ENCODE measurements at places on chromosomes 7 and 10.

GRCh38 chr7:121450631-121451198, 54.6 kb upstream of the FAM3C start:
- DNase-seq, result no peak

- DNase-seq, result no peak
Observed at GRCh38 chr7:138458576-138459412, 1.3 kb upstream of the TRIM24 start.

DNA sequence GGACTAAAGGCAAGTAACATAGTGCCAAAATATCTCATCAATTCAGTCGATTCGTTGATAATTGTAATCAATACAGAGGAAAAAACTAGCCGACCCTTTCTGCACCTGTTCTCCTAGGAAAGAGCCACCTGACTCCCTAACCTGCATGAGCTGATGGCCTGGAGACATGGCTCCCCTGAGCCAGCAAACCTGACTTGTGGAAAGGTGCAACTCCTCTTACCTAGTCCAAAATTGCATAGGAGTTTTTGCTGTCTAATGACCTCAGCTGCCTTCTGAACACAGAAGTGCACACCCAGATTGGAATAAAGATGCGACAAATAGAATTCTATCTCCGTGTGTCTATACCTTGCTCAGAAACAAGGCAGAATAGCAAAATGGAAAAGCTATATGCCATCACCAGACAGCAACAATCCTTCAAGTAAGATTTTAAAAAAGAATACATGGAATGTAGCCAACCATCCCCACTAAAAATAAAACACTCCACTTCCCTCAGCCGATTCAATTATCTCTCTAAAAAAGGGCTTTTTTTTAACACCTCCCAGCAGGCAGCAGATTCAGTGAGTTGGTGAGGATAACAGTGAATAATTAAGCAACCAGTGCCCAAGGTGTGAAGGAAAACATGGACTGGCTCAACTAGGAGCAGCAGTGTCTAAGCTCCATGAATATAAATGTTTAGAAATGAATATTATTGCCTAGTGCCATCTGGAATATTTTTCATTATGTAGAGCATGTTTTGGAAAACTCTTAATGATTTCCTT, 26.6 kb upstream of the LMTK2 start:
- DNase-seq, result no peak

DNA sequence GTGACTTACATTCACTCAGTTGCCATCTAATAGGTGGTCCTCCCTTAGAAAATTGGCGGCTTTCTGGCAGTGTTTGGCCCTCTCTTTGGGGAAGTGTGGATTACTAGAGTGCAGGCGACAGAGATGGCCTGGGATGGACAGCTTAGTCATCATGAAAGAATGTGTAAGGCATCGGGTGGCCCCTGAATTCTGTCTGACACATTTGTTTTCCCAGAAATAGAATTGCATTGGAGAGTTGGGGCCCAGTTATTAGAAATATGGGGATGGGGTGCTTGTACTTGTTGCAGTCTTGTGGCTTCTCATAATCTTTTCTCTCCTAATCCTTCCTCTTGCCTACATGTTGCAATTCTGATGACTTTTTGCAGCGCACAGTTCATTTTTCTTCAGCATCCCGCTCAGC, 13.8 kb downstream of the TCF7L2 start:
- DNase-seq, result no peak

DNA sequence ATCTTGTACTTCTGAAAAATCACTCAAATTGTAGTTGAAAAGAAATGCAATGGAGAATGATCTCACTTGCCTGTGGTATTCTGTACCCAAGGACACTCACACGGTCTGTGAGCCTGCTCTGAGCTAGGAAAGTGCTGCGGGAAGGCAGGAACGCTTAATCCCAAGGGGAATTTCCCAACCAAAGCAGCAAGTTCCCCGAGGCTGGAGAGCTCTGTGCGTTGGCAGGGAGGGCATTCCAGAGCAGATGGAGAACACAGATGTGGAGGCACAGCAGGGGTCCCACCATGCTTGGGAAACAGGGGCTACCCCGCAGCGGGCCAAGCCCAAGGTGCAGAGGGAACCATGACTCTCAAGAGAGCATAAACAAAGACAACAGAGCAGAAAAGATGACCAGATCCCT, 13.6 kb downstream of the SVIL start:
- DNase-seq, result no peak

GRCh38 chr10:18310761-18311160, 170.5 kb downstream of the CACNB2 start:
- DNase-seq, result no peak

DNA sequence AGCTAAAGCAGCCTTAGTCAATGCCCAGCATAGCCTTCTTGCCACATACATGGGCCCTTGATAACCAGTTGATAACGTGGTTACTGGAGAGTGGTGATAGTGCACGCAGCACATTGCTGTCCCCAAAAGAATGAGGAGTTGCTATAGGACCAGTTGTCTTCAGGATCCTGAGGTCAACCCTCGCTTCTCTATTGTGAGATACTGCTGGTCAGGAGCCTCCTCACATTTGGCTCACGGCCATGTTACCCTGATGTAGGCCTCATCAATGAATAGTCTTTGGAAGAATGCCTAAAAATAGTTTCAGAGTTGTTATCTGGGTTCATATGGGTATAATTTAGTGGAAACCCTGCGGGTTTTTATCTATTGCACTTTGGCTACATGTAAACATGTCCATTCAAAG, 230.7 kb downstream of the VTI1A start:
- no peak for DNase-seq

DNA sequence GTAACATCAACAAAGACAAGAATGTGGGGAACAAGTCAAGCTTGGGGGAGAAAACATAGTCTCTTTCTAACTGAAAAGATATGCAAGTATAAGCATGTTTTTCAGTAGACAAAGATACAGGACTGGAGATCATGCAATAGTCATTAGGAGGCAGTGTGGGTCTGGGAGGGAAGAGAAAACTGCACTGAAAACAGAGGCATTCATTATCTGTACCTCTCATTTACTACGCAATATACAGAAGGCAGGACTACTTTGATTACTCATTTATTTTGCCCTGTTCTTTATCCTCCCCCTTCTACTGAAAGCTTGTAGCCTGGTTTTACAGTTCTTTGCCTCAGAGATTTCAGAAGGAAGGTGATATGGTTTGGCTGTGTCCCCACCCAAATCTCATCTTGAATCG, 341.2 kb downstream of the CRPPA start:
- no peak for DNase-seq

DNA sequence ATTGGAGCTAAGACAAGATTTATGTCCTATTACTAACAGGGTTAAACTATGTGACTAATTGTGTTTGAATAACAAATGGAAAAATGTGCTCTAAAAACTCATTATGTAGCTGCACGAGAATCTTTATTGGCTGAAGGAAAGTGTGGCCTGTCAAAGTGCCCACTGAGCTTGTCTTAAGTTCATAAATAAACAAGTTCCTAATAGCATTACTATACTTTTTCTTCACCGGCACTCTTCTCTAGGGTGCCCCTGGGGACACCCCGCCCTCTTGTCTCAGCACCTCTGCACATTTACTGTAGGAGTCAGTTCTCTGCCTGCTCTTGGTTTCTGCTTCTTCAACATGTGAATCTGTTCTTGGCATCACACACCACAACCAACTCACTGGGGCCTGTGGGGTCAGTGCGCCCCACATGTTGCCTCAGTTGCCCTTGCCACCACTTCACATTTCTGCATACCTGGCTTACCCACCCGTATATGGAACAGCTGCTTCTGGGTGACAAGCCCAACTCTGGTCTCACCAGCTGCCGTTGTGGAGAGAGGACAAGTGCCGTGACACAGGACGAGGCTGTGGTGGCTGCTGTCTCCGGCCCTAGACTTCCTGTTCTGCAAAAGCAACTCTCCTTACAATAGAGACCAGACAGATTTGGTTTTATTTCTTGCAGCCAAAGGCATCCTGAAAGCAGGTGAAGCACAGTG, 96.3 kb upstream of the DDC start:
- DNase-seq, result no peak

DNA sequence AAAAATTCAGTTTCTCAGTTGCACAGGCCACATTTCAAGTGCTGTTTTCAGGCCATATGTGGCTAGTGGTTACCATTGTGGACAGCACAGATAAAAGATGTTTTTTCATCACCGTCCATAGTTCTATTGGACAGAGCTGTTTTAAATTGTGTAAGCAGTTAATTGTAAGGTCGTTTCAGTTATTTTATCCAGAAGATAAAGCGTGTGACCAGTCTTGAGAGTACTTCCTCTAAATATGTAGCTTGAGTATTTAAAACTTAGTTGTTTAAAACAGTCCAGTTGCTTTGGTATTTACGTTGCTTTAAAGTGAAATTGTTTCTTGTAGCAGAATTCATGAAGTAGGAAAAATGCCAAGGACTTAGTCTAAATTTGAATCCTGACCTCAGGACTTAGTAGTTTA, 66.9 kb downstream of the ZNRF2 start:
- DNase-seq, result no peak

DNA sequence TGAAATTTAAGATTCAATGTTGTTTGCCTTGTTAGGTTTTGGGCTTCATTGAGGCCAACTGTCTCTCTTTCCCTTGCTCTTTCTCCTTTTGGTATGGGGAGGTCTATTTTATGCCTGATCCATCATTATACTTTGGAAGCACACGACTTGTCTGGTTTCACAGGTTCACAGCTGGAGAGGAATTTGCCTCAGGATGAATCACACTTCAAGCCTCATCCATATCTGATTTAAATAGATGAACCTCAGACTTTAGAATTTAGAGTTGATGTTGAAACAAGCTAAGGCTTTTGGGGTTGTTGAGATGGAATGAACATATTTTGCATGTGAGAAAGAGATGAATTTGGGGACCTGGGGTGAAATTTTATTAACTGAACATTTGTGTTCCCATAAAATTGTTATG, 150.5 kb upstream of the IGFBP3 start:
- DNase-seq, result no peak

GRCh38 chr7:111871283-111871682, 309.0 kb upstream of the IMMP2L start:
- DNase-seq, result no peak

- DNase-seq, result no peak
Observed at GRCh38 chr7:82015751-82016150, 245.9 kb upstream of the HGF start.

GRCh38 chr7:87591211-87591610, 9.5 kb downstream of the ABCB1 start:
- DNase-seq, result no peak

DNA sequence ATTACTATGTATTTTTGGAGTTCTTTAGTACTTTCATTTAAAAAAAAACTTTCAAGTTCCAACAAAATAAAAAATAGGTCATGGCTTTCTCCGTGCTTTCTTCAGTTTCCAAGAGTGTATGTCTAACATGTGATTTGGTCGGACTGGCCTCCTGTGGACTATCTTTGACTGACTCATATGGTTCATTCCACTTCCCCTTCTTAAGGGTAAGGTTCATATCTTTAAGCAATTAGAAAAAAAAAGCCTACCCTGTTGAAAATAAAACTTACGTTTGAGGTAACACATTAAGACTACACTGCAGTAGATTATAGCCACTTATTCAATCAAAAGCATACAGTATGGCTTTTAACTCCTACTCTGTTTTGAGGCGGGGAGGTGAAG, 112.8 kb upstream of the AHR start:
- DNase-seq, result no peak

All from stimulated activated CD8-positive, alpha-beta memory T cell treated with anti-CD3 and anti-CD28 coated beads, Interleukin-7, amount 100 ng/mL, for 24 hours (primary cell).